ENCODE measurements at places on chromosomes 16 and 17. TPM values are rescaled to one million over a fixed set of nuclear protein-coding genes. Genes with fewer than 3 reads are reported as not detected.

RCVRN gene
- not detected for total RNA-seq

KRTAP2-3 gene
- total RNA-seq, result not detected

TRIM37 gene
- total RNA-seq, result 25.5 TPM

HES7 gene
- total RNA-seq, result 5.4 TPM

ZNF267 gene
- total RNA-seq, result 6.9 TPM

ZNF205 gene
- 15.6 TPM for total RNA-seq

TM4SF5 gene
- 0.49 TPM for total RNA-seq

OR2C1 gene
- not detected for total RNA-seq

ZP2 gene
- not detected for total RNA-seq

TGFB1I1 gene
- 53.7 TPM for total RNA-seq
